ENCODE measurements at places on chromosomes 16 and 17.

DNA sequence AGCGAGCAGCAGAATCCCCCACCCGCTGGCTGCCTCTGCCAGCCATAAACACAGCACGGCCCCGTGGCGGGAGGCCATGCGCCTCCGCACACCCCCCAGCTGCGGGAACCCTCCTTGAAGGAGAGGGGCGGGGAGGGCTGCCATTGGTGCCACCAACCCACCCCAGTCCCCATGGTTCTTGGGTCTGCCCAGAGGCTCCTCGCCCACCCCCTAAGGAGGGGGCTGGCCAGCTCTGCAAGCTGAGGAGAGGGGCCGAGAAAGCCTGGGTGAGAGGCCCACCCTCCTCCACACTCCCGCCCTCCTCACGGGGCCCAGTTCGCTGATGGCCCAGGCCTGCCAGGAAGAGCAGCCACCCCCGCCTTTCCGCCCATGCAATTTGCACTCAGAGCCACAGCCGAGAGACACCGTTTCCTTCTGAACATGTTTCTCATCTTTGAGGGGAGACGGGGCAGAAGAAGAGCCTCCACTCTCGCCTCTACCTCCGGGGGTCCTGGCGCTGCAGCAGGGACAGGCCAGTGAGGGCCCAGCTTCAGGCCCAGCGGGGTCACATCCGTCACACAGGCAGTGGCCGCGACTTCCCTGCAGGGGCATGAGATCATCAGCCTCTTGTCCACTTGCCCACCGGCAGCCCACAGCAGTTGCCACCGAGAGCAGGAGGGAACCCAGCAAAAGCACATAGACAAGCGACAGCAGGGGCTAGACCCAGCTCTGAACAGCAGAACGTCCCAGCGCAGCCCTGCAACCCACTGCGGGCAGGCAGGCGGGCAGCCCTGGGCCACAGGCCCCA lies 23.0 kb downstream of the KATNB1 start:
- DNase-seq: no peak

GRCh38 chr16:49672753-49673152 lies 183.2 kb downstream of the ZNF423 start:
- no peak for DNase-seq

DNA sequence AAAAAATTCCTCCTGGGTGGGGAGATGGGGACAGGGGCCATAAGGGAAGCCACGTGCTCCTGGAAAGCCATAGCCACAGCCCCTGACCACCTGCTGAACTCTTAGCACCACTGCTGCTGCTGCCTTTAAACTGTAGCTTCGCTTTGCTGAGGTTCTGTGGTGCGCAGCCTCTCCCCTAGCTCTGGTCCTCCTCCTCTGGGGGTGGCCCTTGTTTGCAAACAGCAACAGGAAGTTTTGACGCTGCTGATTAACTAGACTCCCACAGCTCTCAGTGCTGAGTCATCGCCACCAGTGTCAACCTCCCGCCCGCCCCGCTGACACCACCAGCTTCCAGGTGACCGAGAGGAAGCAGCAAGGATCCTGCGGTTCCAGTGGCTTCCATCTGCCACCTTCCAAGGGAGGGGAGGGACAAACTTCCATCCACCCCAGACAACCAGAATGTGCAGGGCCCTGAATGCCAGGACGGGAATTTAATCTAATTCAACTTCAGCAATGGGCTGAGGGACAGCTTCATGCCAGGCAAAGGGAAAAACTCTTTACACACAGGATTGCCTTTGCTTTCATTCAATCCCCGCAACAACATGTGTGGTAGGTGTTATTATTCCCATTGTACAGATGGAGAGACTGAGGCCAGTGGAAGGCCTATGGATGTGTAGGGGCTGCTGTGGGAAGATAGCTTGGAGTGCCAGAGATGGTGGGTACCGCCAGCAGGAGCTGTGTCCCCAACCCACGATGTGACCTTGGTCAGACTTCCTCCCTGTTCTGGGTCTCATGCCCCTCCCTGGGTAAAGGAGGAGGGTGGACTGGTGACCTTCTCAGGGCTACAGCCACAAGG lies 8.1 kb upstream of the KIFC3 start:
- peak; percentile 74 for DNase-seq

- no peak for DNase-seq
These were observed 12.3 kb downstream of the CHMP6 start for GRCh38 chr17:81003711-81004475.

DNA sequence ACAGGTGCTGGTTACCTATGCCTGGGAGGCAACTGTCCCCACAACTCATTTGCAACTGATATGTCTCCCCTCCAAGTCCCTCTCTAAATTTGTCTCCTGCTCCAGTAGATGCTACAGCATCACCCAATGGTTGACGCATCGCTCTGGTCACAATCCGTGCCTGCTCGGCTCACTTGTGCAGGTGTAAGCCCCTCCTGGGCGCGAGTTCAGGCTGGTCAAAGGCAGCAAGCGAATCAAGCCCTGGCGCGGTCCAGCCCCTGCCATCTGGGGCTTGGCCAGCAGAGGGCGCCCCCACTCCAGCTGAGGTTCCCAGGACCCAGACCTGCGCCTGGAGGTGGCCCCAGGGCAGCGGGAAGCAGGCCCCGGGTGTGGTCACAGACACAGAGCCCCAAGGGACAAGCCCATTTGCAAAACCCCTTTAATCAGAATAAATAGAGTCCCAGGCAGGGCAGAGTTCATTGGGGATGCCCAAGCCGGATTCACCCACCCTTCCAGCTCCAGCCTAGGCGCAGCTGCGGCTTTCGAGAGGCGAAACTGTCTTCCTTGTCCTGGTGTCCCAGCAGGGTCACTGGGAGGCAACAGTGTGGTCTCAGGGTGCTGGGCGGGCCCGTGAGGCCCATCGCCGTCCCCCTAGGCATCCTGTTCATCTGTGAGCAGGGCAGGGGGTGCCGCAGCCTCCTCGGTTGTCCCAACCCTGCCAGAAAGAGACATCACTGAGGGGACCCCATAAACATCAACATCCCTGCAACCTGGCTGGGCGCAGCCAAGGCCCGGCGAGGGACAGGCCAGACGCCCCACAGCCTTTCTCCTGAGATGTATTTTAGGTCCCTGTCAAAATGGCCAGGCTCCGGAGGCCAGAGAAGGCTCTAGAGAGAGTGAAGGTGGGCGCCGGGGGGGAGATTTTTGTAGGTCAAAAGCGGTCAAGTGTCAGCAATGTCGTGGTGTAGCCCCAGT lies 15.8 kb downstream of the TMC6 start:
- peak; percentile 65 for DNase-seq

GRCh38 chr17:64244165-64244564 lies 18.9 kb downstream of the TEX2 start:
- no peak for DNase-seq

DNA sequence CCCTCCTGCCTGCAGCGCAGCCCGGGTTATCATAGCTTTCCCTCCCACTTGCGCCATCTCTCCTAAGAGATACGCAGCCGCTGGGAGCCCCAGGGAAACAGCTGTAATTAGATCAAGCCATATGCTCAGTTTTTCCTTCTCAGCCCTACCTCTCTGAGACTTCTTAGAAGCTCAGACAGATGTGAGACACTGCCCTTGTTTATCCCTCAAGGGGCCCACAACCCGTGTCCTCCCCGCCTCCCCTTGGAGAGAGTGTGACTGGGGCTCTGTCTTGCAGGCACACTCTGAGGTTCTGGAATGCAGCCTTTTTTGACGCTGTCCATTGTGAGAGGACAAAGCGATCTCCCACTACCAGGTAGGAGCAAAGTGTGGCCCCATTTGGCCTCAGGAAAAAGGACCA lies 31.2 kb downstream of the CIBAR2 start:
- no peak for DNase-seq

DNA sequence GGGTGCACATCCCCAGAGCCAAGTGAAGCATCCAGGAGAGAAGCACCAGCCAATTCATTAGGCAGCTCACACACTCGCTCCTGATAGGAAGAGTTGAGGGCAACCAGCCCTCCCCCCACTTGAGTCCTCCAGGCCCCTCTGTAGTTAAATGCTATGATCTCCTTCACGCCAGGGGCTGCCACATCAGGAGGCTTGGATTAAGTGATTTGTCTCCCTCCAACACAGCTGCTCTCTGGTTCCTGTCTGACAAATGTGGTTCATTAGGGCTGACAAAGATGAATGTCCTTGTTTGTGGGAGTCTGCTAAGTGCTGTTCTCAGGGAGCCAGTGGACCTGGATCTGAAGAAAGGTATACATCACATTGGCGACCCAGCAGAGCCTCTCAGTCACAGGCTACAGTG lies 94.5 kb upstream of the WSCD1 start:
- no peak for DNase-seq

DNA sequence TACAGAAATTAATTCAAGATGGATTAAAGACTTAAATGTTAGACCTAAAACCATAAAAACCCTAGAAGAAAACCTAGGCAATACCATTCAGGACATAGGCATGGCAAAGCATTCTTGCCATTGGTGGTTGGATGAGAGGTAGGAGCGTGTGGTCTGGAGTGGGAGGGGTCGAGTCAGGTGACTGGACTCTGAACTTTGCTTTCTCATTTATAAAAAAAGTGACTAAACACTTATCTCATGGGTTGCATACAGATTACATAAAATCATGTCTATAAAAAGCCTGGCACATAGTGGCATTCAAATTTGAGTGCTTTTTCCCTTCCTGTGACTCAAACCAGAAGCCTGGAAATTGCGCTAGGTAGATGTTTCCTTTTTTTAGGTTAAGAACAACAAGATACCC lies 159.7 kb upstream of the SHISA6 start:
- no peak for DNase-seq

GRCh38 chr16:85677383-85677967 lies 11.3 kb downstream of the GINS2 start:
- no peak for DNase-seq

DNA sequence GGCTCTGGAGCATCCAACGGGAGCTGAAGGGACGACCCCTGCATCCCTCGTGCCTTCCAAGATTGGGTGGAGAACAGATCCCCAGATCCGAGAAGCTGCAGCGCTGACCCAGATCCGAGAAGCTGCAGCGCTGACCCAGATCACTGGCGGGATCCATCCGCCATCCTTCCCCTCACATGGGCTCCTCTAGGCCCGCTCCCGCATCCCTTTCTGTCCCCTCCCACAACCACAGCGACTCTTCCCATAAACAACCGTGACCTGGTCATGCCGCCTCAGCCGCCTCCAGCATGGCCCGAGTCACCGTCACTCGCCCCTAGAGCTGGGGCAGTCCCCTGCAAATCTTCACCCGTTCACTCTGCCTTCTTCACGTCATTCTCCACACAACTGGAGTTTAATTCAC lies 124.9 kb downstream of the UTP18 start:
- DNase-seq: no peak

DNA sequence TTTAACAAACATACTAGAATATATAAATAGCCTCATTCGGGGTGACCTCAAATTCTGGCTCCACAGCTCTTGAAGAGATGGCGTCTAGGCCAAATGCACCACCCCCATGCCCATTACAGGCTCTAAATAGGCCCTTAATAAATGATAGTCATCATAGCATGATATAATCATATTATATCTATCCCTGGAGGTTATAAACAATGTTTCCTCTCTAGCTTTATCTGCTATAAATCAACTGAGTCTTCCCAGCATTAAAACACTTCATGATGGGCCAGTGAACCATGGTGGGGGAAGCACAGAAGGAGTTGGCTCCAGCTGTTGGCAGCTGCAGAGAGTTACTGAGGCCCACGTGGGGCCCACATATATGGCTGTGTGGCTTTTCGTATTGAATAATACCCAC lies 214.9 kb upstream of the MPHOSPH6 start:
- no peak for DNase-seq

DNA sequence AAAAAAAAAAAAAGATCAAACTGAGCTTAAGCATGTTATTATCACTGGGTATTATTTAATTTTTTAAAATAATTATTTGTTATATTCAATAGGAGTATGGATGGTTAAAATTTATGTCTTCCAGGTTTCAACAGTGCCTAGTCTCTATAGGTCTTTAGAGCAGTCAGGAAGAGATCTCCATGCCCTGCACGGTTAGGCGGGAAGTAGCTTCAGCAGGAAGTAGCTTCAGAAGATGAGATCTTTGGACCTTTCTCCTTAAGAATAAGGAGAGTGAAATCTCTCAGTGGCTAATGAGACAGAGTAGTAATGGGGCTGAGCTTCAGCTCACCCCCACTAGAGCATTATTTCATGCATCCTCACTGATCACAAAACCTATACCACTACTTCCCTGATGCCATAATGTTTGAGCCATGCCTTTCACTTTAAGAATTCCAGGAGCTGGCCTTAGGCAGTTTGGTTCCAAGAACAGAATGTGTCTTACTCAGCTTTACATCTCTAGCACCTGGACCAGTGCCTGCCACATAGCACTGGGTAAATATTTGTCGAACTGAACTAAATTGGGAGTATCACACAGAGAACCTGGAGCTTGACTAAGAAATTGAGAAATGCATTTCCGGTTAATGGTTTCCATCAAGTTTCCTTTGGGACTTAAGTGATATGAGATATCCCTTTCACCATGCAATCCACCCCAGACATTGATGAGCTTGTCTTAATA lies 43.5 kb downstream of the SCPEP1 start:
- no peak for DNase-seq

Data from stimulated activated CD4-positive, alpha-beta T cell treated with anti-CD3 and anti-CD28 coated beads, Interleukin-2, amount 100 ng/mL, for 4 hours (primary cell).